ENCODE measurements at places on chromosomes 4 and X.

GRCh38 chrX:76921176-76921575 is 493.7 kb downstream of the MAGEE1 start:
- DNase-seq: no peak

DNA sequence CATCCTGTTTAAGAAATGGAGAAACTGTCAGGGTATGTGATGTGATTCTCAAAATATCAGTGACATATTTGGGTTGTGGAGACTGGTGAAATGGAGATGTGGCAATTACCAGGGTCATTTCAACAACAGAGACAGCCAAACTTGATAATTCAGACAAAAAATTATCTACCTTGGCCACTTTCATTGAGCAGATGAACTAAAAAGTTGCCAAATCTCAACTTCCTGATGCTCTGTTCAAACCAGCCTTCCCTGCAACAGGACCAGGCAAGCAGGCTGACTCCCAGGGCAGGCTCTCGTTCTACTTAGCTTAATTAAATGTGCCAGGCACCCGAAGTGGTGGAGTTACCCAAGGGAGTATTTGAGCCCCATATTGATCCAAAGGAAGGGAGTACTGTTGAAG is 199.6 kb downstream of the AFF2 start:
- no peak for DNase-seq

DNA sequence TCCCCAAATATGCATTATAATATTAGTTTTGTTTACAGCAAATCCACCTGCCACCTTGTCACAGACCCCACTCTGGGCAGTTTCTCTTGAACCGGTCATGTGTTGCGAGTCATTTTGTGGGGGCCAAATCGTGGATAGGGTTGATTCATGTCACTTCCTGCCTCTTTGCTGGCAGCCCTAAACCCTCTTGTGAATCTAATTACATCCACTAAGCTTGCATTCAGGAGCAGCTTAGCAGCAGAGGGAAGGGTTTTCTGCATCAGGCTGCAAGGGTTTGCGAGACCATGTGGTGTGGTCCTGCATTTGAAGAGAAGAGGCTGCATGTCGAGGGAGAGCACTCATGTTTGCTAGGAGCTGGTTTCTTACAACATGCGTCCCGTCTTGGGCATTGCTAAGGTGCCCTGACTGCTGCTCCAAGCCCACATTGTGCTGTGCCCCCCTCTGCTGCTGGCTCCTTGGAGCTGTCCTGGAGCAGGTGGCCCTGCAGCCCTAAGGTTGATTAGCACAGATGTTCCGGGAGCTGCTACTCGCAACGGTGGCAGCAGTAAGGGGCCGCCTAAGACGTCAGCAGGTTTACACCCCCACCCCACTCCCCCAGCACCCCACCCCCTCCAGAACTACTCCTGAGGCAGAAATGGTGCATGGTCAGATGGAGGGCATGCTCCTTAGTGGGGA is 88.9 kb upstream of the CLDN34 start:
- DNase-seq: no peak

GRCh38 chrX:135535077-135535940 is 14.8 kb downstream of the INTS6L start:
- no peak for DNase-seq

GRCh38 chrX:138128027-138128671 is 562.2 kb downstream of the ZIC3 start:
- no peak for DNase-seq
